ENCODE measurements at places on chromosomes 13 and 19.
A peak's percentile ranks its signal among the peaks of the same experiment; 100 is the strongest.

- DNase-seq, result no peak
Observed at GRCh38 chr19:19475849-19476828, 39.2 kb downstream of the TSSK6 start.

GRCh38 chr13:30422054-30422839 is at the start of gene UBE2L5:
TSS of gene UBE2L5 (plus strand) at chr13:30422493. CDS start at chr13:30427991, 5,498 bp downstream.
- peak; percentile 79 for DNase-seq

DNA sequence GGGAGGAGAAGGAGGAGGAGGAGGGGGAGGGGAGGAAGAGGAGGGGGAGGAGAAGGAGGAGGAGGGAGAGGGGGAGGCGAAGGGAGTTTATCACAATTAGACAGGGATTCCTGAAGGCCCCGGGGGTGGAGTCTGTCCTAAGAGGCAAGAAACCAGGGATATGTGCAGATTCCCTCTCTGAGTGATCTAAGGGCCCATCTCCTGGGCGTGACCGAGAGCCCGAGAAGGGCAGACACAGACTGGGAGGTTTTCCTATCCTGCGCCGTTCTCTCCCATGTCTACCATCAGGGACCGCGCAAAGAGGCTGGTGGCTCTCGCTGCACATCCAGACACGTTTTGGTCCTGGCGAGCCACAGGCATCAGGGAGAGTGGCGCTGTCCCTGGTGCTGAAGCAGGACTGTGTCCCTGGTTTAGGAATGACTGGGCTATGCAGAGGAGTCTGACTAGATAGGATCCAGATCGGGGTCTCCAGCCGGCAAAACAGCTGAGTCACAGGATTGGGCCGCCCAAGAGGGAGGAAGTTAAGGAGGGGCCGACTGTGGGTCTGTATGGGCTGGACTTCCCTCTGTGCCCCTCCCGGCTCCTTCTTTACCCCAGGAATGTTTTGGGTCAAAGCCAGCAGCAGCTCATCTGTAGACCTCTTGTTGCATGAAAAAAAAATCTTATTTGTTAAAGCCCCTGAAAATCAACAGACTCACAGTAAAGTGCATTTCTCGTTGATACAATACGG is 17.9 kb upstream of the ZNF175 start:
- DNase-seq, result peak; percentile 44

DNA sequence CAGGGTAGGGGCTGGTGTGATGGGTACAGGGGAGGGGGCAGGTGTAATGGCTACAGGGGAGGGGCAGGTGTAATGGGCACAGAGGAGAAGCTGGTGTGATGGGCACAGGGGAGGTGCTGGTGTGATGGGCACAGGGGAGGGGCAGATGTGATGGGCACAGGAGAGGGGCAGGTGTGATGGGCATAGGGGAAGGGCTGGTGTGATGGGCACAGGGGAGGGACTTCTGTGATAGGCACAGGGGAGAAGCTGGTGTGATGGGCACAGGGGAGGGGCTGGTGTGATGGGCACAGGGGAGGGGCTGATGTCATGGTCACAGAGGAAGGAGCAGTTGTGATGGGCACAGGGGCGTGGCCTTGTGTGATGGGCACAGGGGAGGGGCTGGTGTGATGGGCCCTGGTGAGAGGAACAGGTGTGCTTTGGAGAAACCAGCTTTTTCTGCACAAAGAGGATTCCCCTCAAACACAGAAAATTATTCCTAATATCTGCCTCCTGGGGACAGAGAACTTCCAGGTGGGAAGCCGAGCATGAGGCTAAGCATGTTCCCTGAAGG is 38.6 kb upstream of the POP4 start:
- DNase-seq, result no peak

DNA sequence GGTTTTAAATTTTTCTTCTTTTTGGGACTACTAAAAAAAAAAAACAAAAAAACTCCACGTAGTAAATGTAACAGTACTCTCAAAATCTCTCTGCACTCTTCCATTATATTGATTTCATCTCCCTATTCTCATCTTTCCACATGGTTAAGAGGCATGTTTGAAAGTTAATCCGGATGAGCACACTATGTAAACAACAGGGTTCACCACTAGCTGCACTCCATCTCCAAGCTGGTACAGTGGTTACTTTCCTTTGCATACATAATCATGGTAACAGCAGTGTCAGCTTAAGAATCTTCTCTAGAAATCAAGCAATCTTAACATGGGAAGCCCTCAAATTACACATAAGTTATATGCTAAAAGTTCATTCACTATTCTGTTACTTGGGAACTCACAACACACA is 92.6 kb downstream of the MIPEP start:
- DNase-seq, result no peak
